ENCODE measurements at places on chromosomes 5 and 9.

GRCh38 chr5:170080217-170080616, 25.5 kb upstream of the FOXI1 start:
- no peaks in the 10 kb centered on the region for H3K27me3 ChIP-seq
- no peak for DNase-seq
- H3K4me1 ChIP-seq = no peaks in the 10 kb centered on the region
- H3K36me3 ChIP-seq = no peaks in the 10 kb centered on the region

DNA sequence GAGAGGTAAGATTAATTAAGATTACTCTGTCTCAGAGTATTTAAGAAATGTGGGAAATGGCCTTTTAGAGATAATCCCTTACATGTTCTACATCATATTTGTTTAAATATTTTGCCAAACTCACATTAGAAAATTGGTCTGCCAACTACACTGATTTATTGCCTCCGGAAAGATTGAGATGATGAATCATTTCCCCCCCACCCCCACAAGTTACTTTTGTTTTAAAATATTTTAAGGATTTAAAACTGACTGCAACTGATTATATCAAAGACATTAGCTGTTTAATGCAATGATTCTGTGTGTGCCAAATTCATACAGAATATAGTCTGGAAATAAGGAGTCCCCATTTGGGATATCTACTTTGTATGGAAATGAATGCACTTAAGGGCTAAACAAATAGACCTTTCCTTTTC, 674.4 kb downstream of the PRR16 start:
- H3K27ac ChIP-seq = no peak overlapping the region
- no peaks in the 10 kb centered on the region for H3K27me3 ChIP-seq
- no peaks in the 10 kb centered on the region for H3K36me3 ChIP-seq
- DNase-seq = no peak
- H3K4me1 ChIP-seq = no peaks in the 10 kb centered on the region

DNA sequence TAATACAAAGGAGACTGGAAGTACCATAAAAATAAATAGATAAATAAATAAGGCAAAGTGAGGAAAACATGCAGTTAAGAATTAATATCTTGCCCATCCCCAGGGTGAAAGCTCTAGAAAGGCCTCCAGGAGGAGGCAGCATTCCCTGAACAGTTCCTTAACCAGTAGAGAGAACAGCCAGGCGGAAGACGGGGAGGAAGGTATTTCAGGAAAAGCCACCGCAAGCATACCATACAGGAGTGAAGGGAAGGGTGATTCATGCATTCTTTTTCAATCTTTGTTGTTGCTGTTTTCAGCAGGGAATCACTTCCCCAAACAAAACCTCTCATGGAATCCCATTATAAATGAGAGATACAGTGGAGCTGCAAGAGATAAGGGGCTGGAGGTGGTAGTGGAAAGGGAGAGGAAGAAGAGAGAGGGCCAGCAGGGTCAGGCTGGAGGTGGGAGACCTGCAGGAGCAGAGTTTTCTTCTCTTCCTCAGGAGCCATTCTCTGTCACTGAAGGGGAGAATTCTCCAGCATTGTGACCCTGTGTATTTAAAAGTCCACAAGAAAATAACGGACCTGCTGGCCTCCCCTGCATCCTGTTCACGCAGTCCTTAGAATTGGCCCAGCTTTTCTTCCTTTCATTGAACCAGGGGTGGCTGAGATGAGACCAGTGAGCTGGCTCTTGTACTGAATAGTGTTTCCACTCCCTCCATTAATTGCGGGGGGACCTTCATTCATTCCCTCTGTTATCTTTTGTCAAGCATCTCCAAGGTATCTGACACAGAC, 255.9 kb downstream of the FAM114A2 start:
- no peak overlapping the region for H3K4me3 ChIP-seq
- no peaks in the 10 kb centered on the region for H3K4me1 ChIP-seq
- H3K27me3 ChIP-seq = no peaks in the 10 kb centered on the region
- no peak for DNase-seq

DNA sequence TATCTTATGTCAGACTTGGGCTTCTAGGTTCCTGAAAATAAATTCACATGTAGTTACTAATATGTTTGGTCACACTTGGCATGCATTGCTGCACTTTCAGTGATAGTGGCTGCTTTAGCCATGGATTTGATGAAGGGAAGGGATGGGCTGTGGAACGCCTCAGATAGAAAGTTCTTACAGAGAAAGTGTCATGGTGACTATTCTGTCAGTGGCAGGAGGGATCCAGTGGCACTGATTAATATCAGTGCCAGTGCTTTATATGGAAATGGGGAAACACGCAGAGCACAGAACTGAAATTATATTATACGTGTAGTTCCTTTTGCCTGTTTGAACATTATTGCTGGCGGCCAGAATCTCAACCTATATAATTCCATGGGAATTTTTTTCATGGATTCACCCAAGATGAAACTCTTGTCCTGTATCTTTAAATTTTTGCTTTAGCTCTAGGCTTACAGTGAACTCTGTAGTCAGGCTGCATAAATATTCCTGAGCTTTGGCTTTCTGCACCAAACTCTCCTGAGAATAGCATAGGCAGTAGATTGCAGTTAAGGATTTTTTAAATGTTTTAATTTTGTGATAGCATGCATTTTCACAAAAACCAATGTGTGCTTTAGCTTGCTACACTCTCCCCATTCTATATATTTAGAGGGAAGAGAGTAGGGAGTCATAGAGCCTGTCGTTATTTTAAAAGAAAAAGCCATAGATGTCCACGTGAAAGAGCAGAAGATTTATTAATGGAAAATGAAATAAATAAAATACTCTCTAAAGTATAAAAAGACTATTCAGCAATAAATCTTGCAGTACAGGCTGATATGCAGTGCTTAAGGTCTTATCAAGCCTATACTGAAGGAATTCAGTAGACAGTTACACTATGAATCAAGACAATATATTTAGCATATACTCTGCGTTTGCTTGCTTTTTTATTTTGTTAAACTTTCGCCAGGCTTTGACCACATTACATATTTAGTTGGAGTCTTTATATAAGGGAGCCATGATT, 98.7 kb downstream of the EDIL3 start:
- no peak for DNase-seq
- no peak overlapping the region for H3K27ac ChIP-seq
- H3K4me1 ChIP-seq = no peaks in the 10 kb centered on the region
- no peak overlapping the region for H3K4me3 ChIP-seq
- no peaks in the 10 kb centered on the region for H3K36me3 ChIP-seq

DNA sequence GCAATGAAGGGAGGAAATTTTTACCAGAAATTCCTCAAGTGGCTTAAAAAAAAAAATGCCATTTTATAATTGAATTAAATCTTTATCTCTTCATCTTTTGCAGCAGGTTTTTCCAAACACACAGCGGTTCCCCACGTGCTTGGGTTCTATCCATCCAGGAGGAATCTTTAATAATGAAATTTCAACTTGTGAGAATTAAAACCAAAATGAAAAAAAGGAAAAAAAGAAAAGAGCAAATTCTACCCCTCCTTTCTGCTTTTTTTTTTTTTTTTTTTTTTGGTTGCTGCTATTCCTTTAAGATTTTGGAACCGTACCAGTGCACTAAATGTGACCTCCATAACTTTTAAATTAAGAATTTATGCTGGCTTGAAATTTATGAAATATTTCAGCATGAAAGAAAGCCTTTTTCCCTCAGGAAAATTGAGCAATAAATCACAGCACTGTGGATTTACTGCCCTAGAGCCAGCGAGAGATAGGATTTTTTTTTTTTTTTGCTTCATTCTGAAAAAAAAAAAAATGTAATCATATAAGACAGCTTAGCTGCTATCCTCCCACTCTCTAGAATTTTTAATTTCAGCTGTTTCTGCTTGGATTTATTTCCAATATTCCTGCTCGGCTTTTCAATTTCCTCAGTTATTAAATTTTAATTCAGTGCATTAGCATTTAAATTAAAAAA, 88.5 kb downstream of the ZNF618 start:
- H3K4me1 ChIP-seq = peaks cover 34% of the 10 kb centered on the region
- no peak overlapping the region for H3K27ac ChIP-seq
- no peak for DNase-seq
- H3K4me3 ChIP-seq = no peak overlapping the region
- no peaks in the 10 kb centered on the region for H3K36me3 ChIP-seq
- no peaks in the 10 kb centered on the region for H3K27me3 ChIP-seq

GRCh38 chr9:13942695-13943094, 371.2 kb downstream of the NFIB start:
- H3K27ac ChIP-seq = no peak overlapping the region
- no peak overlapping the region for H3K4me3 ChIP-seq
- DNase-seq = no peak
- H3K4me1 ChIP-seq = no peaks in the 10 kb centered on the region

- no peaks in the 10 kb centered on the region for H3K27me3 ChIP-seq
- DNase-seq = no peak
- H3K4me1 ChIP-seq = no peaks in the 10 kb centered on the region
- no peak overlapping the region for H3K27ac ChIP-seq
- no peak overlapping the region for H3K4me3 ChIP-seq
Measured at GRCh38 chr9:74697535-74697934, 190.2 kb downstream of the TRPM6 start.

GRCh38 chr9:33623658-33624586, 99.9 kb downstream of the ANKRD18B start:
- no peaks in the 10 kb centered on the region for H3K27me3 ChIP-seq
- H3K36me3 ChIP-seq = no peaks in the 10 kb centered on the region
- H3K4me3 ChIP-seq = no peak overlapping the region

GRCh38 chr5:160448886-160449285, 27.2 kb downstream of the PTTG1 start:
- no peaks in the 10 kb centered on the region for H3K4me1 ChIP-seq
- no peak overlapping the region for H3K4me3 ChIP-seq
- H3K27ac ChIP-seq = no peak overlapping the region
- no peaks in the 10 kb centered on the region for H3K27me3 ChIP-seq
- no peak for DNase-seq
- no peaks in the 10 kb centered on the region for H3K36me3 ChIP-seq

GRCh38 chr5:42374679-42375273, 48.5 kb upstream of the GHR start:
- no peak overlapping the region for H3K27ac ChIP-seq
- H3K4me1 ChIP-seq = no peaks in the 10 kb centered on the region
- no peaks in the 10 kb centered on the region for H3K36me3 ChIP-seq
- DNase-seq = no peak

DNA sequence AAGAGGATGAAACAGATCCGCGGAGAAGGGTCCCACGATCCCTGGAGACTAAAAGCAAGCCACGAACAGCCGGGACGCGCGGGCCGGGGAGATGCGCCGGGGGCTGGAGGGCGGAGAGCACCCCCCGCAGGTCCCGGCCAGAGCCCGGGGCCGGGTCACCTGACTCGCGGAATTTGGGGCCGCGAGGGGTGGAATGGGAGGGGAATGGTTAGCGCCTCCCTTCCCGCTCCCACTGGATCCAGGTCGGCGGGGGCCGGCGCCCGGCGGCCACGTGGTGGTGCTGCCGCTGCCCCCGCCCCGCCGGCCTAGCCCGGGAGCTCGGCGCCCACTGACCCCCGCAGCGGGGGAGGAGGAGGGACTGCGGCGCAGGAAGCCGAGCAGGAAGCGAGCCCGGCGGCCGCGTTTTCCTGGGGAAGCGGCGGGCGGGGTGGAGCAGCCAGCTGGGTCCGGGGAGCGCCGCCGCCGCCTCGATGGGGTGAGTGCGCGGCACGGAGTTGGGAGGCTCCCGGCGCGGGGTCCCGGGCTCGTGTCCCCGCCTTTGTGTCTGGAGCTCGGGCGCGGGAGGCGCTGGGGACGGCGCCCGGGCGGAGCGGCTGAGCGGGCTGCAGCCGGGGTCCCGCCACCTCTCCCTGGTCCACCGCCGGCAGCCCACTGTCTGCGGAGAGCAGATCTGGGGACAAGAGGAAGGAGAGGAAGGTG, at the start of gene RAI14:
Gene RAI14 (plus strand): TSS at position 328 of the 699 bp plus-strand sequence. CDS start 30,592 bp downstream, outside the sequence.
- H3K27me3 ChIP-seq = no peaks in the 10 kb centered on the region
- peak within 1 kb of the TSS; percentile 87 for H3K4me3 ChIP-seq
- no peaks in the 10 kb centered on the region for H3K4me1 ChIP-seq
- H3K36me3 ChIP-seq = no peaks in the 10 kb centered on the region
- H3K27ac ChIP-seq = peak within 1 kb of the TSS; percentile 90
- peak; percentile 91 for DNase-seq

GRCh38 chr9:8815931-8816330, 1016.4 kb upstream of the DMAC1 start:
- no peak for DNase-seq
- H3K27ac ChIP-seq = no peak overlapping the region
- no peaks in the 10 kb centered on the region for H3K36me3 ChIP-seq

GRCh38 chr5:7755958-7756357, 95.0 kb downstream of the CFAP90 start:
- no peaks in the 10 kb centered on the region for H3K4me1 ChIP-seq
- no peak overlapping the region for H3K27ac ChIP-seq
- no peak for DNase-seq
- no peaks in the 10 kb centered on the region for H3K27me3 ChIP-seq
- H3K36me3 ChIP-seq = no peaks in the 10 kb centered on the region

DNA sequence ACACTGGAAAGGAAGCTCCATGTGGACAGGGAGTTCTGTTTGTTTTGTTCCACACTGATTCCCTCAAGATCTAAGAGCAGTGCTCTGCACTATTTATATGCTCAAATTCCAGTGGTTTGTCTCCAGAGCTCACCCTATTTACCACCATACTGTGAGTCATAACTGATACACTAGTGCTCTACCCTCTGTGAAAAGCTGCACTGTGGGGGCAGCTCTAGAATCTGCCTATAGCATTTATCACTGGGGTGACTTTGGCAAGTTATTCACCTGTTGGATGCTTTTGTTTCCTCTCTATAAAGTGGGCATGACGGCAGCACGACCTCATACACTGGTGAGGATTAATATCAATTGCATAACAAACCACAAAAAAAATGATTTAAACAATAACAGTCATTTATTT, 307.8 kb downstream of the NR2F1-AS1 start:
- no peak overlapping the region for H3K4me3 ChIP-seq
- DNase-seq = no peak
- H3K27me3 ChIP-seq = no peaks in the 10 kb centered on the region
- no peak overlapping the region for H3K27ac ChIP-seq
- H3K36me3 ChIP-seq = no peaks in the 10 kb centered on the region
- no peaks in the 10 kb centered on the region for H3K4me1 ChIP-seq

Measured in right lobe of liver (tissue), 6 donors.